Activated CD4-positive, CD25-positive, alpha-beta regulatory T cell treated with anti-CD3 and anti-CD28 coated beads, Interleukin-2, amount 50 U/mL, for 72 hours (primary cell): ENCODE measurements at places on chromosomes 16 and 17.
A peak's percentile ranks its signal among the peaks of the same experiment; 100 is the strongest.

GRCh38 chr16:2948807-2949704, 15.0 kb upstream of the KREMEN2 start:
- no peak for DNase-seq

DNA sequence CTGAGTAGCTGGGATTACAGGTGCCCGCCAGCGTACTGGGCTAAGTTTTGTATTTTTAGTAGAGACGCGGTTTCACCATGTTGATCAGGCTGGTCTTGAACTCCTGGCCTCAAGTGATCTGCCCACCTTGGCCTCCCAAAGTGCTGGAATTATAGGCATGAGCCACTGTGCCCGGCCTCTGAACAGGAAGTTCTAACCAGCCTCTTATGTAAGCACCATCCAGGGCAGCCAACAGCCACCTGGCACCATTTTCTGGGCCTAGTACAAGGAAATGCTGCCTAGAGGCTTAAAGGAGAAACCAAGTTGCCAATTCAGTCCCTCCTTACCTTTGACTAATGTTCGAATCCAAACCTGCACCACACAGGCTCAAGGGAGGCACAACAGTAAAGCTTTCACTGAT, 8.5 kb upstream of the SLC39A11 start:
- DNase-seq, result no peak

DNA sequence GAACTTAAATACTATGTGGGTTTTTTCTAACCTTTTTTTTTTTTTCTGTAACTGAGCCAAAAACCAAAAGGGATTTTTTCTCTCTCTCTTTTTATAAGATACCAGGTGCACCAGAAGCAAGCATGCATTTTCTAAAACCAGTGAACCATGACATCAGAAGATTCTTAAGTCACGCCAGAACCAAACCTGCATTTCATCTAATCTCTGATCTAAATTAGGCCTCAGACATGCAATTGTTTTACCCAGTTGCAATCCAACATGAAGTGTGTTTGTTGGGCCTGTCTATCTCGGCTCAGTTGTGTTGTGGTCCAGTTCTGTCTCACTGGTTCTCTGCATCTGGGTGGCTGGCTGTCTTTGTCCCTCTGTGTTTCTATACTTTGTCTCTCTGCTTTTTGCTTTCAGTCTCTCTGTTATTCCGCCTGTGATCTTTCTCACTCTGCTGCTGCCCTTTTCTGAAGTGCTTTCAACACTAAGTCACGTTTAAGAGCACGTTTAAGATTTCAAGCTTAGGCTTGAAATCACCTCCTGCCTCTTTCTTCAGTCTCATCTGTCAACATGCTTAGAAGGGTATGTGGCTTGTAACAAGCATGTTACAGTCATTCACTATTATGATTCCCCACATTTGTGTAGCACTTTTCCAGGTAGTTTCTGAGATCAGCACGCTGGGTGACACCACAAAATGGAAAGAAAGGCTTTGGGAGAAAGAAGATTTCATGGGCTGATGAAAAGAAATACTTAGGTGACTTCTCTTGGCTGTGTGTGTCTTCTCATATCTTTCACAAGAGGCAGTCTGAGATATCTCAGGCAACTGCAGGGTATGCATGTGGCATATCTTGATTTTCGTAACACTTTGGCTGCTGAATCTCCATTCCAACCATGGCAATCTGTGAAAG, 488.9 kb downstream of the SHISA9 start:
- DNase-seq, result no peak

- no peak for DNase-seq
Observed at GRCh38 chr16:83983491-83983890, 15.4 kb downstream of the NECAB2 start.

GRCh38 chr16:23303685-23304084, 1.6 kb downstream of the SCNN1B start:
- DNase-seq, result no peak

DNA sequence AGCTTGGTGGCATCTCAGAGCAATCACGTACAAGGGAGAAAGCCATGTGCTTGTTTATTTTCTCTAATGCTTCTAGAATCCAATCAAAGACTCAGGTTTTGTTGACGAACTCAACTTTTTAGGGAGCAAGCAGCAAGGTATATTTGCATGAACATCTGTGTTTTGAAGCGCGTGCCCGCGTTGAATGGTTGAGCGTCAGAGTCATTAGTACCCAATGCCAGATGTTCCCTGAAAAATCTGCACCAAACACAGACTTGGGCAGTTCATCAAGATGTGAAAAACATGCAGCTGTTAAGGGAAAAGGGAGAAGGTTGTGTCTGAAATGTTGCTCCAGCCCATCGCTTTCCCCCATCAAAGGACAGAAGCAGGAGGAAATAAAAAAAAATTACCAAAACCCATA, 170.4 kb downstream of the SNX29 start:
- DNase-seq, result no peak

DNA sequence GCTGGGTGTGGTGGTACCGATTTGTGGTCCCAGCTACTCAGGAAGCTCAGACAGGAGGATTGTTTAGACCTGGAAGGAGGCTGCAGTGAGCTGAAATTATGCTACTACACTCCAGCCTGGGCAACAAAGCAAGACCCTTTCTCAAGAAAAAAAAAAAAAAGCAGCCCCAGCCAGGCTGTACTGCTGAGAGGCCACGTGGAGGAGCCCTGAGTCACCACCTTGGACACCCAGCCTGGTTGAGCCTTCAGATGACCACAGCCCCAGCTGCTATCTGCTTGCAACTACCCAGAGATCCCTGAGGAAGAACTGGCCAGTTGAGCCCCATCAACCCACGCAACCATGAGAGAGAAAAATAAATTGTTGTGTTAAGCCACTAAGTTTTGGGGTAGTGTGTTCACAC, 23.6 kb upstream of the GPRC5C start:
- DNase-seq, result no peak

DNA sequence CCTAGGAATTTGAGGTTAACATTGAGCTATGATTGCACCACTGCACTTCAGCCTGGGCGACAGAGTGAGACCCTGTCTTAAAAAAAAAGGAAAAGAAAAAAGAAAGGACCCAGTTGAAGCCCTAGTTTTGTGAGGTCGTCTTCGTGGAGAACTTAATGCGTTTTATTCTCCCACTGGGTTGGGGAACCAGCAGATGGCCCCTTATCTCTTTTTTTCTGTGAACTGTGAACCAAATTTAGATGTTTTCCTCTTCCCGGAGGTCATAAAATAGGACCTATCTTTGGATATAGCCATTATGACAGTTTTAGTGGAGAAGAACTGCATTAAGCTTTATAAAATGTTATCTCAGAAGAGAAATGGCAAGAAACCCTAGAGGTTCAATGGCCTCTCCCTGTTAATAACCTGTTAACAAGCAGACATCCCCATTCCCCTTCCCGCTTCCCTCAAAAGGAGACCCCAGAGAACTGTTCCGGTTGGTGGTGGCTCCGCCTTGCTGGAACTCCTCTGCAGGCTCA, 23.5 kb downstream of the KIAA0513 start:
- DNase-seq, result no peak

- DNase-seq, result no peak
Observed at GRCh38 chr17:28334666-28335200, 539 bp downstream of the IFT20 start.

- peak; percentile 47 for DNase-seq
Observed at GRCh38 chr17:55577687-55578086, 66.4 kb upstream of the SMIM36 start.

- no peak for DNase-seq
Observed at GRCh38 chr17:45883063-45883462, 11.3 kb upstream of the MAPT start.

- peak; percentile 15 for DNase-seq
Observed at GRCh38 chr17:235831-236640, 54.6 kb upstream of the DOC2B start.

- DNase-seq, result no peak
Observed at GRCh38 chr17:5203908-5204294, 12.2 kb upstream of the ZNF594 start.

- no peak for DNase-seq
Observed at GRCh38 chr16:24906901-24907300, 61.1 kb downstream of the SLC5A11 start.

DNA sequence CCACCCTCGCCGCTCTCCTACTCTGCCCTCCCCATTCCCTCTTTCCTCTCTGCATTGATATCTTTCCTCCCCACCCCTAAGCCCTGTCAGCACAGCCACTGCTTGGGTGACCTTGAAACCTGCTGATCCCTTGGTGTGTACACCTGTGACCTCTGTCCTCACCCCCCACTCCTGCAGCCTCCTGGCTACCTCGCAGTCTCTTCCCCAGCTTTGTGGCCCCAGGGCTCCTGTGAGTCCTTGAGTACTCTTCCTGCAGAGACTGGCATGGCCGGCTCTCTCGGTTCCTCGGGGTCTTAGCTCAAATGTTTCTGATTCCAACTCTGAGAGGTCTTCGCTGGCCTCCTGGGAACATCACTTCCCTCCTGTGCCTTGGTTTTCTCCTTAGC, 31.7 kb downstream of the ADCY7 start:
- no peak for DNase-seq

DNA sequence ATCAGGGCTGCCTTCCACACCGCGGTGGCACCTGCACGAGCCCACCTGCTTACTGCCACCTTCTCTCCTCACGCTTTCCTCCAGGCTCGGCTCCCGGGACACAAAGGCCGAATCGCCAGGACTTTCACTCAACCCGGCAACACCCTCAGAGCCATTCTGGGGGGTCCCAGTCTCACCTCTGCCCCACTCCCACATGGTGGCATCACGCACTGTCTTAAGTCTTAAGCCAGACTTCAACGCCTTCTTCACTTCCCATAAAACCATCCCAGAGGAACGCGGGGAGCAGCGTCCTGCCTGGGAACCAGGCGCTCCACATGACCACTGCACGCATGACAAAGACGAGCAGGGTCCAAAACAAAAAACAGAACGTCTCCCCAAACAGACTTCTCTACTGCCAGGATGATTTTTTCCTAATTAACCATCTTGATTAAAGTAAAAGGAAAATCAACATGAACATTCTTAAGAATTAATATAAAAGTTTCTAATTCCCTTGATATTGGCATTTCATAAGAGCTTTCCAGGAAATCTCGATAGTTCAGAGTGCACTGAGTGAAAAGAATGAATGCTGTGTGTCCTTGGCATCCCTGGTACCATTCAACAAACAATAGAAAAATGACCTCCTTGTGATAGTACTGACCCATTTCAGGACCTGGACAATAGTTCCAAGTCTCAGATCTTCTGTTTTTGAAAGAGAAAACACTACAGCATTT, 2.6 kb downstream of the CANT1 start:
- DNase-seq, result no peak

DNA sequence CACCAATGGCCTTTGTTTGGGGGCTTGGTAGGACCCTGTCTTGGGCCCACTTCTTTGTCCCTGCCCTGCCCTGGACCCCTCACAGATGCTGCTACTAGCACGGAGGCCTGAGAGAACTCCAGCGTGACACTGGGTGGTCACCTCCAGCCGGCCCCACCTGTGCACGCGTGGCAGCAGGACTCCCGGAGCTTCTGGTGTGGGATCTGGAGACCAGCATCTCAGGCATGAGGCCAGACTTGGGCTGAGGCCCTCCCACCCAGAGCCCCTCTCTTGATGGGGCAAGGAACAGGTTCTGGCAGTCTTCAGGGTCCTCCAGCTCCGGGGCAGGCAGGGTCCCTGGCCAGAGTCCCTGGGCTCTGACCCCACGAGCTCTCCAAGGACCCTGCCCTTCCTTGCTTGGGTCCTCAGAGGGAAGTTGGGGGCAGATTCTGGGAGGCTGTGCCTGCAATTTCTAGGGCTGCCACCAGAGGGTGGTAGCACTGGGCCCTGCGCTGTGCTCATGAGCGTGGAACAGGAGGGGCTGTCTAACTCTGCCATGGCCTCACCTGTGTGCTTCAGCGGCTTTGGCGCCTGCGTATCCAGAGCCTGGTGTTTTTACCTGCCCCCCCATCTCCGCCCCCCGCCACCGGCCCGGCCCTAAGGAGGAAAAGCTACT, 3.1 kb upstream of the BAIAP3 start:
- DNase-seq, result peak; percentile 56

GRCh38 chr17:55660178-55660886, 62.3 kb downstream of the TMEM100 start:
- no peak for DNase-seq

DNA sequence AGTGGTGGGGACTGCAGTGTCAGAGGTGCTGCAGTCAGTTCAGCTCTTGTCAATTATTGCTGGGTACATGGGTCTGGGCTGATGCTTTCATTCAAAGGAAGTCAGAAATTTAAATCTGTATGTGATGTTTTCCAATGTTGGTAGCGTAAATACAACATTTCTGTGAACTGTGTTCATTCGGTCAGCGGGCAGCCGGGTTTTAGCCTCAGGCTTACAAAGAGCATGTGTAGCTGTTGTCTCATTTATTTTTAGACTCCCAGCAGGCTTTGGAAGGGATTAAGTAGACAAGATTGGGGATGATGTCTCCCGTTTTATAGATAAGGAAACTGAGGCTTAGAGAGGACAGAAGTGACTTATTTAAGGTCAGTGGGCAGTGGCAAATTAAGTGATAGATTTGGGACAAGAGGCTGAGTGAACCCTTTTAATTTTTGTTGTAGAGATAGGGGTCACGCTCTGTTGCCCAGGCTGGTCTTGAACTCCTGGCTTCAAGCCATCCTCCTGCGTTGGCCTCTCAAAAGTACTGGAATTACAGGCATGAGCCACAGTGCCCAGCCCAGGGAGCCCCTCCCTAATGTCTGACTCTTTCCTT, 8.1 kb downstream of the AQP8 start:
- no peak for DNase-seq

GRCh38 chr16:56350491-56351405, 74.6 kb downstream of the AMFR start:
- DNase-seq, result no peak

GRCh38 chr17:72192800-72193192, 72.0 kb downstream of the SOX9 start:
- DNase-seq, result no peak

GRCh38 chr17:77693301-77693700, 265.2 kb upstream of the TNRC6C start:
- no peak for DNase-seq

DNA sequence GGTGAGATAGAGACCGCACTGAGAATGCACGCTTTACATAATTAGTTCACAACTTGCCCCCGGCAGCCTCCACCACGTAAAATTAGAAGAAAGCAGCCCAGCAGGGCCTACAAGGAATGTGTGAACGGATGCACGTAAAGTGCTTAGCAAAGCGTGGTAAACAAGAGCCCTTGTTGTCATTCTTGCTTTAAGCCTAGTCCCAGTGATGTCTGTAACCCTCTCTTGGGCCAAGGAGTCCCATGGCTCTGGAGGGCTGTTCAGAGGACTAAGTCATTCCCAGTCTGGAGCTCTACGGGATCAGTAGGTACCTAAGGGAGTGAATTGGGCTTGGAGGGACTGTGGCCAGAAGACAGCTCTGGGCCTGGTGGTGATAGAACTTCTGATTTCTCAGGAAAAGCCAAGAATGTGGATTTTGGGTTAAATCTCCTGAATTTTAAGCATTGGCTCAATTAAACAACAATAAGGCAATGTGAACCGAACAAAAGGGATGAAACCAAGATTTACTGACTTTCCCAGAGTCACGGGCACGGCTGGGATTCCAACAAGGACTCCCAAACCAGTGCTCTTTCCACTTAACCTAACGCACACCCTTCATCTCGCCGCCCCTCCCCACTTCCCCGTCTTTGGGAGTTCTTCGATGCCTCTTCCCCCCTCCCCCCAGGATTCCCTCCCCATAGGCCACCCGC, 775 bp upstream of the CHP2 start:
- DNase-seq, result no peak

GRCh38 chr17:3554440-3554839, 3.2 kb downstream of the TRPV3 start:
- no peak for DNase-seq

- no peak for DNase-seq
Observed at GRCh38 chr17:7466639-7467341, 12.6 kb downstream of the ZBTB4 start.

- no peak for DNase-seq
Observed at GRCh38 chr16:53152329-53152728, 97.5 kb downstream of the CHD9 start.
